ENCODE measurements at places on chromosomes 12 and 14.

- no peak for DNase-seq
These were observed 4.6 kb upstream of the SLC8A3 start for GRCh38 chr14:70193396-70193795.

- DNase-seq: peak; percentile 69
These were observed 282.4 kb downstream of the ZFP36L1 start for GRCh38 chr14:68510201-68511128.

DNA sequence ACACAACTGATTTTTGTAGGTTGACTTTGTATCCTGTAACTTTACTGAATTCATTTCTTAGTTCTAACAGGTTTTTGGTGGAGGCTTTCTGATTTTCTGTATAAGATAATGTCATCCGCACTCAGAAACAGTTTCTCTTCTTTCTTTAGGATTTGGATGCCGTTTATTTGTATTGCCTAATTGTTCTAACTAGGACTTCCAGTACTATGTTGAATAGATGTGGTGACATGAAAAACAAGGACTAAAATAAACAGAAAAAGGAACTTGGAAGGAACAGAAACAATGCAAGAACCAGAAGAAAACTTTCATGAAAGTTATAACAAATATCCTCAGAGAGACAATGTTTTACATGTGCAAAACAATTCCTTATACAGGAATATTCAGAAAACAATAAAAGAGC, 100.3 kb downstream of the GTF2A1 start:
- DNase-seq: no peak

DNA sequence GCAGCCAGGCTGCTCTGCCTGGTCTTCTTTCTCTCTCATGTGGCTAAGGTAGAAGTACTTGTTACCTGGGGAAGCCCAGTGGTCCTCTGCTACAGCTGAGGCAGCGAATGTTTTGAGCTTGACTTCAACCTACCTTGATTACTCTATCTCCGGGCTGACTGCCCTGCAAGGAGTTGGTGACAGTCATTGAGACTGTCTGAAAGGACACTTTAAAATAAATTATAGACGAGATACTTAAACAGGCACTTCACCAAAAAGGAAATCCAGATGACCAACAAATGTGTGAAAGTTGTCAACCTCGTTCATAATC, 474 bp upstream of the CIT start:
- no peak for DNase-seq

- DNase-seq: no peak
These were observed 130.8 kb upstream of the CNTN1 start for GRCh38 chr12:40561395-40561966.

- DNase-seq: no peak
These were observed 673.9 kb downstream of the FLRT2 start for GRCh38 chr14:86203843-86204242.

DNA sequence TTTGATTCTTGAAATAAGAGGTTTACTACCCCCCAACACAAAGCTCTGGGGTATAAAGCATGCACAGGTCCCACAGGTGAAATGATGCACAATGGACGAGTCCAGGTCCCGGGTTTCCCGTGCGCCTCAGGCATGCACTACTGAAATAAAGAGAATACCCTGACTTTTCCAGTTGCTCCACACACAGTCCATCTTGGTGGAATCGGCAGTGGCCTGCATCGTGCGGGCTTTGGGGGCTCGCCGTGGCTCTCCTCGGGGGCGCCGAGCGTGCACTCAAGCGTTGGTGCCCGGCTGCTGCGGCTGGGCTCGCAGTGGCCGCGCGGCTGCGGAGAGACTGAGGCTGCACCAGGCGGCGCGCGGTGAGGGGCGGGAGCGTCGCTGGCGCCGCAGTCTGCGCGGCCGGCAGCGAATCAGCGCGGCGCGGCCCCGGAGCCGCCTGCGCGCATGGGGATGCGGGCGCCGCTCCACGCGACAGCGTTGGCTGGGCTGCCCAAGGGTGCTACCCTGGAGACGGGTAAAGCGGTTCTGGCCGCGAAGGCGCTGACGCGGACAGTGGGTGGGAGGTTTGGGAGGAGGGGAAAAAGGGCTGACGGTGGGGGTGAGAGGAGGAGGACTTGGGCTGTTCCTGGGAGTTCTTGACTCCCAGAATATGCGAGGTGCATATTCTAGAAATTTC, 53.8 kb upstream of the CCDC175 start:
- DNase-seq: peak; percentile 45

Data from hepatic stellate cell (primary cell).